ENCODE measurements at places on chromosomes 2 and 18. TPM values are rescaled to one million over a fixed set of nuclear protein-coding genes. Genes with fewer than 3 reads are reported as not detected.

DNA sequence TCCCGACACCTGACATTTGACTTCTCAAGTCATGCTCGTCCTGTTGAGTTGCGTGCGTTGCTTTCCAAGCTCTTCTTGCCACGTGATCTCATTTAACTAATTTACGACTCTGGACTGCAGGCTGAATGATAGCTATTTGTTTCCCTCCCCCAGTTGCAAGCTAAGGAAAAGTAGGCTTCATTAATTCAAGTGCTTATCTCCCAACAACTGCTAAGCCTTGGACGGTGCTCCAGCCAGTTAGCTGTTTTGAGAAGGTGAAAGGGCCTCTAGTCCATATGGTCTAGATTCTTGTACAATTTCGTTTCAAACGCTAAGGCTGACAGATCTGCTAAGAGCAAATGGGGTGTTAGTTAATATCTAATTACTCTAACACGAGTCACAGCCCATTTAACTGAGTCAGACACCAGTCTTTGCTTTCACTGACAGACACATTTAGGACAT, 21.1 kb downstream of the GPR45 start:
- DNase-seq, result no peak

METTL5 gene
- 43.1 TPM for total RNA-seq

DNA sequence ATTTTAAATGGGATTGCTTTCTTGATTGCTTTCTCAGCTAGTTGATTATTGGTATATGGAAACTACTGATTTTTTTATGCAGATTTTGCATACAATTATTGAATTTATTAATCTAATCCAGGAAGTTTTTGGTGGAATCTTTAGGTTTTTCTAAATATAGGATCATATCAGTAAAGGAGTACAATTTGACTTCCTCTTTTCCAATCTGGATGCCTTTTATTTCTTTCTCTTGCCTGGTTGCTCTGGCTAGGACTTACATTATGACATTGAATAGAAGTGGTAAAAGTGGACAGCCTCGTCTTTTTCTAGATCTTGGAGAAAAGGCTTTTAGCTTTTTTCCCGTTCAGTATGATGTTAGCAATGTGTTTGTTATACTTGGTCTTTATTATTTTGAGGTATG, 51.3 kb downstream of the OTX1 start:
- no peak for DNase-seq

GRCh38 chr18:59718464-59719157, 21.4 kb upstream of the CCBE1 start:
- no peak for DNase-seq

DNA sequence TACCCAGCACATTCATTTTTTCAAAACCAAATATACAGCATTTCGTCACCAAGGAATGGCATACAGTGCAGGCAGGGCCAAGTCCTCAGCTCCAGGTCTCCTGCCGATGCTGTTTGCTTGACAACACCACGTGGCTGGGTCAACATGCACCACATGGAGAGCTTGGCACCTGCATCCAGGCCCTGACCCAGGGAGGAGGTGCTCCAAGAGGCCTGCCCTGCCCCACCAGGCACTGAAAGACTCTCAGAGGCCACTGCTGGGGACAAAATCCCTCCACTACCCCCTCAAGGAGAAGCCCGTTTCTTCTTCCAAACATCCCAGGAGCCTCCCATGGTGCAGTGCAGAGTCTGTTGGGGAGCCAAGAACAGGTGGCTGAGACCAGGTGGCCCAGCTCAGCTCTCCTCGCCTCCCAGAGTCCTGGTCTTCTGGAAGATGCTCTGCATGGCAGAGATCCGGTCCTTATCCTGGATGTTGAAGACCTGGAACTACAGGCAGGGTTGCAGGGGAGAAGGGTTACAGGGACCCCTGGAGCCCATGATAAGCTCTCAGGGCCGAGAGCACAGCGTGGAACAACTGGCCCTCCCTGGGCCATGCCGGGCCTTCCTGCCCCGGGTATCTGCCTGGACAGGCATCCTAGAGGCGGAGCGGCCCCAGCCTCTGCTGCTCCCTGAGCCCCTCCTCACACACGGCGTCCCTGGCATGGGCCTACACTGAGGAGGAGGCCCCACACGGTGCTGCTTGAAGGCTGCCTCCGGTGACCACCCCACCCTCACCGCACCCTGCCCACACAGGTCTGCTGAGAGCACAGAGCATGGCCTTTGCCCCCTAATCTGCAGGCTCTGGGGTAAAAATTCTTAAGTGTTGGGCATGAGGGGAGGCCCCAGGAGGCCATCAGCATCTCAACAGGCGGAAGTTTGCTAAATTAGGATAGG, 9.0 kb downstream of the MAB21L4 start:
- no peak for DNase-seq

DNA sequence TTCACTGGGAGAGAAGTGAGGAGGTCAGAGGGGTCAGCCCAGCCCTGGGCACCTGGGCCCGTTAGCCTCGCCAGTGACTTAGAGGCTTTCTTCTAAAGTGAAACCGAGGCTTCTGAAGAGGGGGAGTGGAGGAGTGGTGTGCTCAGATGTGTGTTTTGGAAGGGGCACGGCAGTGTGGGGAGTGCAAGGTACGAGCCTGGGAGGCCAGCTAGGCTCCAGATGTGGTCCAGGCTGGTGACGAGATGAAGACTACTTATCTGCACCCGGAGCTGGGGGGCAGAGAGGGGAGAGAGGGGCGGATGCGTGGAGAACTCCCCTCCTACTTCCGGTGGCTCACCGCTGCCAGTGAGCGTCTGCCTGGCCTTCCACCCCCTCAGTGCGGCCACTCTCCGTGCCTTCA, 371.3 kb upstream of the HS6ST1 start:
- peak; percentile 30 for DNase-seq

GRCh38 chr2:64114912-64115277, 29.3 kb downstream of the PELI1 start:
- no peak for DNase-seq

DNA sequence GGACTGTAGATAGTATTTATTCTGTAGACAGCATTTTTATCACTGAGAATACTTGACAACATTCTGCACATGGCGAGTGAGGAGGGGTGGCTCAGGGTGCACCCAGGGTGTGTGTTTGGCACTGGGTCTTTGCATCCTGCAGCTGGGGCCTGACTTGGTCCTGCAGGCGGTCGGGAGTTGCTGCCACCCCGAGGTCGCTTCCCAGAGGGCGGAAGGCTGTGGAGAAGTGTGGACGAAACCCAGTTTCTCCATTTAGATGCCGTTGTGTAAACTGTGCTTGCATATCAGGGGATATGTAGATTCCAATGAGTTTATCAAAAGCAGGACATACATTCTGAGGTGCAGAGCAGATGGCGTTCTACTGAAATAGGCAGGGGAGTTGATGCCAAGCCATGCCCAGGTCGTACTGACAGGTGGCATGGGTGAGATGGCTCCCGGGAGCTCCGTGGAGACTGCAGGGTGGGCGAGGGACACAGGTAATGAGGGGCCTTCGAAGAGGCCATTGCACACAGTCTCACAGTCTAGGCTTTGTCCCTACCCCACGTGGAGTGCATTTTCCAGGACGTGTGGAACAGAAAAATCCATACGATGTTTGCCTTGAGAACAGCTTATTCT, 74.5 kb downstream of the RTP5 start:
- DNase-seq, result peak; percentile 39

DNA sequence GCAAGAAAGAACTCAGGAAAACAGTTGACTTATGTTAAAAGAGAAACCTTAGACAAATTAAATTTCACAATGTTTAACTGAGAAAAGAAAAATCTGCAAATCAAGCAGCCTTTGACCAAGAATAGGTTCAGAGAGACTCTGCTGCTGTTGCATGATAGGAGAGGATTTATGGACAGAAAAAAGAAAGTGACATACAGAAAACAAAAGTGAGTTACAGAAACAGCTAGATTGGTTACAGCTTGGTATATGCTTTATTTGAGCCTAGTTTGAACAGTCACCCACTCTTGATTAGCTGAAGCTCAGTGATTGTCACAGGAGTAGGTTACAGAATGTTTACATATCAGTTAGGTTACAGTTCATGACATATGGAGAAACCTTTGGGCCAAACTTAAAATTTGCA, 258.2 kb upstream of the SPOPL start:
- no peak for DNase-seq

- no peak for DNase-seq
Measured at GRCh38 chr2:61125123-61125710, 36.8 kb upstream of the C2orf74 start.

DNA sequence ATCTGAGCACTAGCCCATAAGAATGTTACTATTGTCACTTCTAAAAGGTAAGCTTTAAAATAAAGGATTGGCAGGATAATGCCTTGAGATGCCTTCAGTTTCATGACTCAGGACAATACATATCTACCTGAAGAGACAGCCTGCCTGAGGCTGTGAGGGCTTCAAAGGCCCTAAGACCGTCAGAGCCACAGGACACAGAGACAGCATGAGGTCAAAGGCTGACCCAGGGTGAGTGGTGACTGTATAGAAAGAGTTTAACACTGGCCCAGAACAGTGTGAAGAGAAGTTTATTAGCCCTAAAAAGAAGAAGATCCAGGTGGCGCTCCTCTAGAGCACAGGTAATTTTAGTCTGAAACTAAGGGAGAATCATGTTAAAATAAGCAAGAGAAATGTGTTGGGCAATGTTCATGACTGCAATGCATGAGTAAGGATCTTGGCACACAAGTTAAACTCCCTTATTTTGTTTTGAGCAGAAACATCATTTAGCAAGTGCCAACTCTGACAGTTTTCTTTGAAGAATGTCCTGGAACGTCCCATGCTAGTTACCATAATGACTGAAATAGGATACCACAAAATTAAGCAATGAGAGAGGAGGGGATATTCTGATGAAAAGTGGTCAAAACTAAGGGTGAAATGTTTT, 78.1 kb upstream of the FAM110C start:
- DNase-seq, result no peak

TNS1 gene
- 703 TPM for total RNA-seq

DSG4 gene
- total RNA-seq, result not detected

DNA sequence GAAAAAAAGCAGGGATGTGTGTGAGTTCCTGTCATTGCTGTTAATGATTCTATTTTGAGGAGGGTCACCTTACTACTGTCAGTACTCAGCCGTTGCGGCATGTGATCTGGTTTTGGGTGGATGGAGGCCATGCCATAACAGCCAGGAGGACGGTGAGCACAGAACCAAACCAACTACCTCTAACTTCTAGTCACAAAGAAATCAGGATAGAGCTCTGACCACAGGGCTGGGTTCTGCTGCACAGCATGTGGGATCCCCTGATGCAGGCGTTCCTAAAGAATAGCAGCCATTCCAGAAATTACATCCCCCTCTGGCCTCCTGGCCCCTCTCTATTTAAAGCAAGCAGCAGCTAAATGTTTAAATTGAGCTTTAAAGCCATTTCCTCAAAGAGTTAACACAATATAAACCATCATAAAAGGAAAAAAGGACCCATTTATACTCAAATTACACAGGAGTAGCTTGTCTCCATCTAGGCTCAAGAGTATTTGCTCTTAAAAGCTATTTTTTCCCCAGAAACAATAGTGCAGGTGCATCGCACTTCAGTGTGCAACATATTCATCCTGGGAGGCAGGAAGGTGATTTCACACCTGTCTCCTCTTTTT, 786.4 kb downstream of the RNF144A start:
- DNase-seq, result no peak

DNA sequence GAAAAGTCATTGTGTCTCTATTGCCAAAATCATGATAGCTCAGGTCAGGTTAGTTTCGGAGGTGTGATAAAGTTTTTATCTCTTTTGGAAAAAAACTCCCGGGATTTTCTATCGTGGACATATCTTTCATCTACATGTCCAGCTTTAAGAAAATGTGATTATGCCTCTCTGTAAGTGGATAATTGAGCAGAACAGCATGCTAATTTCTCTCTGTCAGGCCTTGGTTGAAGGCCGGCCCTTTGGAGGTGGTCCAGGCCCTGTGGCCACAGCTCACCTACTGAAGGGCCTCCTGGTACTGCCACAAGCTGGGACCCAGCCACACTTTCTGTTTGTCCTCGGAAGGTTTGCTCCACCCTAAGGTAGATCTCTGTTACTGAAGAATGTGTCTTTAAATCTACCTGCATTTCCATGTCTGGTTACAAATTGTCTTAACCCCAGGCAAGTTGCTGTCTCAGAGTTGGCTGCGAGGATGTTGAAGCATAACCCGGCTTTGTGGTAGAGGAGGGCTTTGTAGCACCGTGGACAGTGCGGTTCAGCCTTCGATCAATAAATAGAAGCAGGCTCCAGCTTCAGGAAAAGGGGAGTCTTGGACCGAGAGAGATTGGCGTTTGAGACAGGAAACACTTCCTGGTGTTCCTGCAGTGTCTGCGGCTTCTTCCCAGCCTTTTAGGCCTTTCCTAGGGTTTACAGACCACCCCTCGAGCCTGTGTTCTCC, 25.5 kb downstream of the TCF7L1 start:
- DNase-seq, result no peak

- DNase-seq, result no peak
Measured at GRCh38 chr2:206558492-206558891, 83.8 kb upstream of the FAM237A start.

OR6B2 gene
- total RNA-seq, result 5.1 TPM

DNA sequence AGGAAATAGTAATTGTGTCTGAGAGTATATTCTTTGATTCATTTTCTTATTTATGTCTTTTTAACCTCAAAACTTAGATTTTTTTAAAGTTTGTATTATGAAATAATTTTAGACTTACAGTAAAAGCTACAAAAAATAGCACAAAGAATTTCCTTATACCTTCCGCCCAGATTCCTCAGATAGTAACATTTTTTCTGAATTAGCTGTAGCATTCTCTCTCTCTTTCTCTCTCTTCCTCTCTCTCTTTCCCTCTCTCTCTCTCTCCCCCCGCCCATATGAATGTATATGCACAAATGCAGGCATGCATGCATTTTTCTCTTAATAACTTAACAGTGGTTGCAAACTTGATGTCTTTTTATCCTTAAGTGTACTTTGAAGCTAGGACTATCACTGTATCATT, 361.1 kb upstream of the NRP2 start:
- no peak for DNase-seq

GRCh38 chr2:105777031-105777482, 32.3 kb downstream of the NCK2 start:
- no peak for DNase-seq

RGPD4 gene
- total RNA-seq, result 0.40 TPM

LYG2 gene
- total RNA-seq, result not detected

GBX2 gene
- not detected for total RNA-seq
